ENCODE measurements at places on chromosomes 2 and 18.

DNA sequence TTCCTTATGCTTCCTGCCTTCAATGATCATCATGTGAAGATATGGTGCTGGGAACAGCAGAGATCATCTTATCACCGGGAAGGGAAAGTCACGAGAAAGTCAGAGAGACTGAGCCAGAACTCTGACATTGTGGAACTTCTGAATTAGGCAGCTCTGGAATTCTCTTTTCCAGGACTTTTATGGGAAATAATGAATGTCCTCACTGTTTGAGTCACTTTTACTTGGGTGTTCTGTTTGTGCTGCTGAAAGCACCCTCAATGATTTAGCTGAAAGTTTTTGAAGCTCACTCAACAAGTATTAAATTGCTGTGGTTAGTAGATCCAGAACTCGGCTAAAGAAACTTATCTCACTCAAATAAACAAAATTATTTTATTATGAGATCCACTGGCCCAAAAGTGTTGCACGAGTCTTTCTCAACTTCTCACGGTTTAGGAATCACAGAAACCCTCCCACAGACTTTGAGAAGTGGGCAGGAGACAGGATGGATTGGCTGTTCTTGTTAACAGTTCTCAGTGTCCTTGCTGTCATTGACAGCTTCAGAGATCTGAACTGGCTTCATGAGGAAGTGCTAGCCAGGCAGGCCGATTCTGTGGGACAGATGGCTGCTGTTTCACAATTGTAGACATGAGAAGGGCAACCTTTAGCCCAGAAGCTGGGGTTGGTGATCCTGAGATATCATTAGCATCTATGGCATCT is 26.4 kb upstream of the ATRAID start:
- no peak for DNase-seq

- no peak for DNase-seq
Measured at GRCh38 chr2:75023666-75024455, 65.4 kb downstream of the POLE4 start.

GRCh38 chr2:118913803-118914645 is 28.0 kb upstream of the MARCO start:
- no peak for DNase-seq

DNA sequence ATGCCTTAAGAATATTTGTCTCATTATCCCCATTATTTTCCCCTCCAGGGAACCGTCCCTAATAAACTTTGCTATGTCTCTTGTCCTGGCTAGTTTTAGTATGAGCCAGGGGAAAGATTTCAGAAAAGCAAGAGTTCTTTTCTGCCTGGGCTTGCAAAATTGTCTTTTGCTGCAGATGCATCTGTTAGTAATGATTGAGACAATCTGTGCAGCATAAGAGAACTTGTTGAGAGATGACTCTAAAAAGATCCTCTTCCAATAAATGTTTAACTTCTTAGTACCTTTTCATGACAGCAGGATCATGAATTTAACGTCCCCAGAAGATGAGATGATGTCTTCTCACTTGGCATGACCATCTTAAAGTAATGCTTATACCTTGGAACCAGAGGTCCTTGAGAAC is 172.5 kb upstream of the CREB1 start:
- no peak for DNase-seq

- DNase-seq, result no peak
Measured at GRCh38 chr2:14016289-14016955, 616.1 kb upstream of the LRATD1 start.

Measured in stimulated activated CD8-positive, alpha-beta memory T cell treated with anti-CD3 and anti-CD28 coated beads, Interleukin-7, amount 100 ng/mL, for 1 hour (primary cell).